ENCODE measurements at places on chromosomes 11 and 22. TPM values are rescaled to one million over a fixed set of nuclear protein-coding genes. Genes with fewer than 3 reads are reported as not detected.

GRCh38 chr22:27867085-27867952 is 51.7 kb downstream of the PITPNB start:
- no peak for DNase-seq

DNA sequence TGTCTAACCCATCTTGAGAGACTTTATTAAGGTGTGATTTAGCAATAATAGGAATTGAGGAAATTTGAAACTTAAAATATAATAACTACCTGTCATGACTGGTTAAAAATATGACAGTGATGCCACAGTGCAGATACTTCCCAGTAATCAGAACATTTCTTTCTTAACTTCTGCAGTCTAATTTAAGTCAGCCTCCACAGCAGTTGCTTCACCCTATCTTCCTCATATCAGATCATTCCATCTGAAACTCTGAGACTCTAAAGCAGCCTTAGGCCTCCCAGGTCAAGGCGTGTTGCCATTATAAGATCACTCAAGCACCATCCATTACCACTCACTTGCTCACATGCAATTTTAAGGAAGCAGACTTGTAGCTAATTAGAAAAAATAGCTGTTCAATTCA is 302.2 kb downstream of the AASDHPPT start:
- DNase-seq = no peak

ZNF215 gene
- total RNA-seq = 1.4 TPM

DNA sequence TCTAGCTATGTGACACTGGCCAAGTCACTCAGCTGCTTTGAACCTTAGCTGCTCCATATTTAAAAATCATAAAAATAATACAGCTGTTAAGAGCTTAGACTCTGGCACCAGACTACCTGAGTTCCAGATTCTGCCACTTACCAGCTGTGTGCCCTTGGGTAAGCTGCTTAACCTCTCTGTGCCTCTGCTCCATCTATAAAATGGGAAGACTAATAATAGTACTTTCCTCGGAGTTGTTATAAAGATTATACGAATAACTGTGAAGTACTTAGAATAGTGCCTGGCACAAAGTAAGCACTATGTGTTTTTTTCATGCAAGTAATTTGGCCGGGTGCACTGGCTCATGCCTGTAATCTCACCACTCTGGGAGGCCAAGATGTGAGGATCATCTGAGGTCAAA is 1.4 kb downstream of the HDHD5 start:
- DNase-seq = no peak

APOBEC3B gene
- total RNA-seq = 23.3 TPM

GRCh38 chr11:95229199-95229992 is 1.6 kb downstream of the SESN3 start:
- DNase-seq = no peak

DNA sequence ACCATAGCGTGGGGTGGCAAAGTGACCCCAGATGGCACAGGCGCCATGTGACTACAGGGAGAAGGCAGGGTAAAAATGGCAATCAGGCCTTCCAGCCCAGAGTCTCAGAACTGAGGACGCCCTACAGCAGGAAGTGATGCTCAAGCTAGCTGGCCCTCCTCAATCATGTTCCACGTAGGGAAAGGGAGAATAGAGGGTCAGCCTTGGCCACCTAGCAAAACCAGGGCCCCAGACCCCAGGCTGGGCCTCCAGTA is 978 bp upstream of the ANKRD13D start:
- DNase-seq = no peak

DNA sequence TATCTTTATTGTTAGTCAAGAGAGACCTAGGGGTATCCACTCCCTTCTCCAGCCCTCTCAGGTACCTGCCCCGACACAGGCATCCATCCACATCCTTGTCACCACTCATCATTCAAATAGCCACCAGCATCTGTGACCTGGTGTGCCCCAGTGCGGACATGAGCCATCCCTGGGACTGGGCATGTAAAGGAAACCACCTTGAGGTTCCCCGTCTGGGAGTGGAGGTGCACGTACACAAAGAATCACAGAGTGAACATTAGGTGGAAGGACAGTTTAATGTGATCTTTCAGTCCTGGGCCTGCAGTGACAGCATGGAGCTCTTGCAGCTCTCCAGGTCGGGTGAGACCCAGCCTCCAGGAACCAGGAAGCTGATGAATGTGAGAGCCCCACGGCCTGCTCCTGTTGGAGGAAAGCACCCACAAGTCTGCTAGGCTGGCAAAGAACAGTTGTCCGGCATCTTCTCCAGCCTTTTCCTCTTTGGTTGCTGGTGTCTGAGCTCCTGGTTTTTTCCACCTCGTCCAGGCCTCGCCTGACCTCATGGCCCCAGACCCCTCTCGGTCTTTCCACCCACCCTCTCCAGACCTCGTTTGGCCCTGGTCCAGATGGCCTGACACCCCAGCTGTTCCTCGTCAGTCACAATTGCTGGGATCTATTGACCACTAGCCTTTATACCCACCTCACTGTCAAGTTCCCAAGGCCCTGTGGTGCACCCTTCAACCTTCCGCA is 16.5 kb downstream of the PSMD13 start:
- no peak for DNase-seq

DNA sequence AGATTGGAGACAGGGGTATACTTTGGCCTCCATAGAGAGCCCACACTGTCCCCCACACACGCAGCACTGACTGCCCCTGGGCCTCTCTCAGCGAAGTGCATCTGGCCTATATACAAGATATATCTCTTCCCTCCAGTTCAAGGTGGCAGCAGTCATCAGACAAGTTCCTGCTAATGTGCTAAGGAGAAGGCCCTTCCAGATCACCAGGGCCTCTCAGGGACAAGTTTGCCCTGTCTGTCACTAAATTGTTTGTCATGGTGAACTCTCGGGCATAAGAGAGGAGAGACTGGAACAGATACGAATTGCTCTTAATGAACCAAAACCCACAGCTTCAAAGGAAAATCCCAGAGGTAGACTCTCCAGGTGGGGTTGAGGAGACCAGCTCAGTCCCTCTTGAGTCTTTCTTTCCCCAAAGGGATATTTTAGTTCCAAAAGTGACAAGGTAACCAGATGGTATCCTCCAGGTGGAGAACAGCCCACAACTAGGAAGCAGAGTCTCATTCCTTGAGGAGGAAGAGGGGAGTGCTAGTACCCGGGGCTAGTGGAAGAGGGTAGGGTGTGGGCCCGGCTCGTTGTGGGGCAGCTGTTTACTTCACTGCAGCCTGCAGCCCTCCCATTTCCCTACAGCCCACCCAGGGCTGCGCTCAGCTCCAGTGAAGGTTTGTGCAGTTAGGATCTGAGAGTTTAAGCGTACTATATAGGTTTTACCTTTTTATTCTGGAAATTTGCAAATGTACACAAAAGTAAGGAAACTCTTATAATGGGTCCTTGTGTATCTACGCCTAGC is 2.2 kb upstream of the SLC35C1 start:
- DNase-seq = no peak

DNA sequence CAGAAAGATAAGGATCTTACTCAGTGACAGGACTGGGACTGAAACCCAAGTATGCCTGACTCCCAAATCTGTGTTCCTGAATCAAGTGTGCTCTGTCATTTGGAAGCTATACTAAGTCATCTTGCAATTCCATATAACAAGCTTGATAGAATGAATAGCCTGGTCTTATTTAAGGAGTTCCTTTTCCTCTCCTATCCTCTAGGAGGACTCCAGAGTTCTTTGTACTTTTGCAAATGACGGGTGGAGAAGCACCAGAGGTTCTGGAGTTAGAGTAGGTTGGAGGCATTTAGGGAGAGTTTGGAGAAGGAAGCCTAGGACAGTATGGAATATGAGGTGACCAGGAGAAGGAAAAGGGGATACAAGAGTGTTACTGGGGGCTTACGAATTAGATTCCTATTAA is 92.9 kb upstream of the RCN1 start:
- DNase-seq = no peak

All from LHCN-M2 (cell line).